ENCODE measurements at places on chromosomes 5 and 9. TPM values are rescaled to one million over a fixed set of nuclear protein-coding genes. Genes with fewer than 3 reads are reported as not detected.

DNA sequence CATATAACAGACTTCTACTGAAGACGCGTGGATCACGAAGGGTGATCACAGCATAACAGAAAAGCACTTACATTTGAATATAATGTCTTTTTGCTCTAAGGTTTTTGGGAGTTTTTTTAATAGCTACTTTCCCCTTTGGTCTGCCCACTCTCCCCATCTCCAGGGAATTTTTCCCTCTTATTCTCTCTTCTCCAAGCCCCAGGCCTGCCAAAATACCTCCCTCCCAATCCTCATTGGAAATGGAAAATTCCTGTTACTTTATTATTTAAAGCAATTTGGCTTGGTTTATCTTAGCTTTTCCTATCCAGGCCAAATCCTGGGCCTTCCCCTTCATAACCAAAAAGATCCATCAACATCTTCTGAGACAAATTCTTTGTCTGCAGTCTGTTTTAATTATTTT, 22.3 kb upstream of the SSBP2 start:
- no peaks in the 10 kb centered on the region for H3K27me3 ChIP-seq
- no peak overlapping the region for H3K27ac ChIP-seq
- H3K4me3 ChIP-seq, result no peak overlapping the region
- no peak for DNase-seq
- peaks cover 3% of the 10 kb centered on the region for H3K36me3 ChIP-seq
- H3K4me1 ChIP-seq, result peaks cover 4% of the 10 kb centered on the region

DNA sequence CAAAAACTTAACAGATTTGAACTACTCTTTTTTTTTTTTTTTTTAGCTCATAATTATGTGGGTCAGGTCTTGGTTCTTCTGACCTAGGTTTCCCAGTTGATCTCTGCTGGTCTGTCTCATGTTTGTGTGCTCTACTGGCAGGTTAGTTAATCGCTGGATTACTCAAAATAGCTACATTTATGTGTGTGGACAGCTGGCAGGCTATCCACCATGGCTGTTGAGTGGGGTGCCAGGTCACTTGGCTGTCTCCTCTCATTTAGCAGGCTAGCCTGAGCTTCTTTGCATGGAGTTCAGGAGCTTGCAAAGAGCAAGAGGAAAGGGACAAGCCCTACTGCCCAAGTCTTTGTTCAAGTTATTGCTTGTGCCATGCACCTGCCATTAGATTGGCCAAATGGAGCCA, 9.3 kb downstream of the ADCY2 start:
- no peak for DNase-seq
- no peak overlapping the region for H3K27ac ChIP-seq
- H3K4me1 ChIP-seq, result no peaks in the 10 kb centered on the region
- no peaks in the 10 kb centered on the region for H3K27me3 ChIP-seq
- no peaks in the 10 kb centered on the region for H3K36me3 ChIP-seq

GRCh38 chr5:2886531-2886930, 135.1 kb upstream of the IRX2 start:
- no peak overlapping the region for H3K27ac ChIP-seq
- H3K4me1 ChIP-seq, result no peaks in the 10 kb centered on the region
- no peak for DNase-seq
- H3K4me3 ChIP-seq, result no peak overlapping the region
- H3K36me3 ChIP-seq, result no peaks in the 10 kb centered on the region
- no peaks in the 10 kb centered on the region for H3K27me3 ChIP-seq

- no peaks in the 10 kb centered on the region for H3K36me3 ChIP-seq
- peaks cover 8% of the 10 kb centered on the region for H3K27me3 ChIP-seq
- H3K4me3 ChIP-seq, result no peak overlapping the region
- peaks cover 17% of the 10 kb centered on the region for H3K4me1 ChIP-seq
- no peak overlapping the region for H3K27ac ChIP-seq
These were observed 101.6 kb upstream of the PCA3 start for GRCh38 chr9:76662476-76663281.

GRCh38 chr5:50593681-50594080, 72.8 kb upstream of the PARP8 start:
- H3K4me3 ChIP-seq, result peak overlapping the region; percentile 40
- DNase-seq, result peak; percentile 36
- H3K4me1 ChIP-seq, result peaks cover 59% of the 10 kb centered on the region
- H3K27me3 ChIP-seq, result no peaks in the 10 kb centered on the region

GRCh38 chr9:88796947-88797346, 194.3 kb upstream of the S1PR3 start:
- no peak overlapping the region for H3K4me3 ChIP-seq
- no peak for DNase-seq
- no peak overlapping the region for H3K27ac ChIP-seq
- no peaks in the 10 kb centered on the region for H3K36me3 ChIP-seq
- H3K27me3 ChIP-seq, result peaks cover 12% of the 10 kb centered on the region

GRCh38 chr5:90968319-90968718, 409.7 kb downstream of the ADGRV1 start:
- H3K4me3 ChIP-seq, result no peak overlapping the region
- H3K27ac ChIP-seq, result no peak overlapping the region
- no peak for DNase-seq
- H3K36me3 ChIP-seq, result no peaks in the 10 kb centered on the region

GRCh38 chr5:88940713-88941112, 57.7 kb upstream of the MEF2C start:
- H3K4me3 ChIP-seq, result no peak overlapping the region
- H3K27ac ChIP-seq, result no peak overlapping the region
- DNase-seq, result no peak

DNA sequence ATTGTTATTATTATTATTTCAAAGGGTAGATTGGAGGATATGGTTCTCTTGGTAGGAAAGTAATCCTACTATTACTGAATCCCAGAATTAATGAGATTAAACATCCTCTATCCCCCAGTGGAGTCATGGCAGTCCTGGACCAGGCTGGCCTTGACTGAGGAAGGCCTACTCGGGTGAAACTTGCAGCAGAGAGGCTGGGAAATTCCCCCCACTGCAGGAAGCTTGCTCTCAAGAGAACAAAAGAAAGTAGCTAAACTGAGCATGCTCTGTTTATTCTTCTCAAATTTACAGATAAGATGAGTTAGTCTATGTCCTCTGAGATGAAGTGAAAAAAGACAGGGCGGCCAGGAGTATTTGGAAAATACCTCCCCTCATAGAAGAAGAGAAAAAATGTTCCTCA, 233.9 kb upstream of the RPS23 start:
- peaks cover 2% of the 10 kb centered on the region for H3K36me3 ChIP-seq
- H3K4me3 ChIP-seq, result no peak overlapping the region
- DNase-seq, result peak; percentile 9
- peaks cover 1% of the 10 kb centered on the region for H3K27me3 ChIP-seq
- no peak overlapping the region for H3K27ac ChIP-seq
- H3K4me1 ChIP-seq, result peaks cover 3% of the 10 kb centered on the region

- H3K27me3 ChIP-seq, result peaks cover 10% of the 10 kb centered on the region
- H3K4me3 ChIP-seq, result no peak overlapping the region
- H3K4me1 ChIP-seq, result no peaks in the 10 kb centered on the region
- no peak for DNase-seq
- H3K36me3 ChIP-seq, result peaks cover 2% of the 10 kb centered on the region
- no peak overlapping the region for H3K27ac ChIP-seq
These were observed 27.6 kb upstream of the SMIM23 start for GRCh38 chr5:171757853-171758535.

GRCh38 chr9:135299651-135300345, 179.8 kb upstream of the PPP1R26 start:
- DNase-seq, result no peak
- no peak overlapping the region for H3K4me3 ChIP-seq
- no peak overlapping the region for H3K27ac ChIP-seq
- peaks cover 3% of the 10 kb centered on the region for H3K4me1 ChIP-seq
- H3K27me3 ChIP-seq, result no peaks in the 10 kb centered on the region

DNA sequence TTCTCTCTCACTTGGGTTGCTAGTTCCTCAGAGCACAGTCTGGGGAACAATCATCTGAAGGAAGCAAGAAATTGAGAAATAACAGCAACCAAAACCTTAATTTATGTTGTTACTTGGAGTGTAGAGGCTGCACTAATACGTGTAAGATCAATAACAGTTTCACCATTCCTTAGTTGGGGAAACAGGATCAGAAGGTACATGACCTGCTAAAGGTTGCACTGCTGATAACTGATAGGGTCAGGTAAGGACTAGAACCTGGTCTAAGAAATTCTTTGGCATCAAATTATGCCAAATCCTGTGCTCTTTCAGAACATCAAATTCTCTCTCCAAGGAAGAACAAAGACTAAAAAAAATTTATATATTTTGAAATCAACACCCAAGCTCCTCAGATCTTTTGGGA, 278.6 kb upstream of the C9orf72 start:
- no peak overlapping the region for H3K27ac ChIP-seq
- no peak for DNase-seq
- H3K36me3 ChIP-seq, result no peaks in the 10 kb centered on the region
- H3K4me1 ChIP-seq, result no peaks in the 10 kb centered on the region
- no peak overlapping the region for H3K4me3 ChIP-seq
- no peaks in the 10 kb centered on the region for H3K27me3 ChIP-seq

DNA sequence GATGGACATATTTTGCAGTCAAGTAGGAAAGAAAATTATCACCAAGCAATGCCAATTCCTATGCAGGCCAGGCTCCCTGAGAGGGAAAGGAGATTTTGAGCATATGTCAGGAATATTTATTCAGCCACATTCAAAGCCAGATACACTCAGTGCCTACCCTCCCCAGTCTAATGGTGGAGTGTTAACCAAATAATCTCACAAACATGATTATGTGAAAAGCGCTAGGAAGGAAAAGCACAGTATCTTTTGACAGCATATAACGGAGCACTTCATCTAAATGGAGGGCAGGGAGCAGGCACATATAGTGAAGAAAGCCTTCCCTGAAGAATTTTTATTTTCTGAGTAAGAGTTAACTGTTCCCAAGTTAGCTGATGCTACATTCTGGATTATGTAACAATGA, 80.3 kb upstream of the SLC30A5 start:
- no peak overlapping the region for H3K4me3 ChIP-seq
- H3K27me3 ChIP-seq, result peaks cover 17% of the 10 kb centered on the region
- no peak for DNase-seq
- H3K4me1 ChIP-seq, result no peaks in the 10 kb centered on the region

- no peaks in the 10 kb centered on the region for H3K27me3 ChIP-seq
- H3K4me1 ChIP-seq, result peaks cover 34% of the 10 kb centered on the region
- H3K4me3 ChIP-seq, result no peak overlapping the region
- no peak overlapping the region for H3K27ac ChIP-seq
These were observed 164.9 kb downstream of the KDM4C start for GRCh38 chr9:6922680-6923079.

DNA sequence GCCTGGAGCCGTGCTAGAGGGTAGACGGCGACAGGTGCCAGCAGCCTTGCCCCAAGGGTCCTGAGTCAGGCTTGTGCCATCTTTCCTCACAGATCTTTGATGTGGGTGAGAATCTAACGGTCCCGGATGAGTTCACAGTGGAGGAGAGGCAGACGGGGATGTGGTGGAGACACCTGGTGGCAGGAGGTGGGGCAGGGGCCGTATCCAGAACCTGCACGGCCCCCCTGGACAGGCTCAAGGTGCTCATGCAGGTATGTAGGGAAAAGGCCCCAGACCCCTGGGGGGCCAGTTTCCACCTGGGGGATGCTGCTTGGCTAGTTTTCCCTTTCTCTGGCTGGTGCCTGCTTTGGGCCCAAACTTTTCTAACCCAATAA, 24.0 kb downstream of the PTGES2 start:
- peak; percentile 53 for DNase-seq
- H3K4me1 ChIP-seq, result peaks cover 47% of the 10 kb centered on the region
- H3K4me3 ChIP-seq, result no peak overlapping the region
- no peaks in the 10 kb centered on the region for H3K27me3 ChIP-seq

DNA sequence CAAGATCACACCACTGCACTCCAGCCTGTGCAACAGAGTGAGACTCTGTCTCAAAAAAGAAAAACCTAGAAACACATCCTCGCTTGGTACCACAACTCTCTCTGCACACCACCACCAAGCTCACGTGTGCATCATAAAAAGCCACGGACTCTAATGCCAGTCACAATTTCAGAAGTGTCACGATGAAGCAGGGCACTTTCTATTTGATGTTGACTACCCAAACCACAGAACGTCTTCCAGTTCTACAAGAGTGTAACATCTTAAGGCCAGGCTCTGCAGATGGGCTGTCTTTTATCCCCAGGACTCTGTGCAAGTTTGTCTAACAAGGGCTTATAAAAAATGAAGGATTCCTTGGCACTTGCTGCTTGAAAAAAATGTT, 22.9 kb downstream of the GFPT2 start:
- no peak for DNase-seq
- peaks cover 8% of the 10 kb centered on the region for H3K27me3 ChIP-seq
- H3K27ac ChIP-seq, result no peak overlapping the region
- H3K4me1 ChIP-seq, result no peaks in the 10 kb centered on the region

GRCh38 chr5:179222246-179223017, 122.8 kb downstream of the ADAMTS2 start:
- H3K36me3 ChIP-seq, result no peaks in the 10 kb centered on the region
- H3K27ac ChIP-seq, result no peak overlapping the region
- DNase-seq, result no peak
- no peaks in the 10 kb centered on the region for H3K27me3 ChIP-seq

GRCh38 chr5:66796305-66797292, 200.4 kb downstream of the MAST4 start:
- peaks cover 43% of the 10 kb centered on the region for H3K27me3 ChIP-seq
- no peaks in the 10 kb centered on the region for H3K4me1 ChIP-seq
- DNase-seq, result no peak
- no peaks in the 10 kb centered on the region for H3K36me3 ChIP-seq

GRCh38 chr5:153352685-153353219, 137.7 kb upstream of the GRIA1 start:
- peak overlapping the region; percentile 57 for H3K4me3 ChIP-seq
- H3K27me3 ChIP-seq, result peaks cover 27% of the 10 kb centered on the region
- H3K27ac ChIP-seq, result peak overlapping the region; percentile 70
- peak; percentile 46 for DNase-seq

Gene LCN10
- total RNA-seq, result not detected

Gene KCNV2
- not detected for total RNA-seq

Gene DNAJB5
- total RNA-seq, result 3.5 TPM

Gene PCDHGA12
- not detected for total RNA-seq

Gene TMEM252
- total RNA-seq, result not detected

Gene CETN3
- 25.0 TPM for total RNA-seq
